ENCODE measurements at places on chromosomes 11 and 22.

- no peak for DNase-seq
These were observed 3.6 kb downstream of the C11orf68 start for GRCh38 chr11:65915101-65915820.

- DNase-seq: peak; percentile 2
These were observed 11.3 kb downstream of the IZUMO1R start for GRCh38 chr11:94315664-94316063.

DNA sequence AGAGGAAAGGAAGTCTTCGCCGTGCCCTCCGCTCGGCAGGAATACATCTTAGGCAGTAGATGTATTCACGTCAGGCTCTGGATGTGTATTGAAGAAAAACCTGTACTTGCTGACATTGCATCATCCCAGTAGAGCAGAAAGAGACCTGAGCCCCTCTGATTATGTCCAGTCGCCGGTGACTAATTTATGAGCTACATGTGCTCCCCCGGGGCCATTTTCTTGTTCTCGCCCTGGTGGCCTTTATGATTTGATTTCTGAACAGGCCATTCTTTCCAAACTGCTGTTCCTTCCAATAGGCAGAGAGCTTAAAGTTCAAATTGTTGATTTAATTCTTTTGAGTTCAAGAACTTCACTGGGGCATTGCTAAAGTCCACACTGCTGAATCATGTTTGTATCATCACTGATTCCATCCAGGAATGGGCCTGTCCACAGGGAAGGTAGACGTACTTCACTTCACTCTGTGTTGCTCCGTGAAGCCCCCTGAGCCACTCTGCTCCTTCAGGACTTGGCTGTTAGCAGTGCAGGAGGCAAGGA lies 137.3 kb upstream of the RASSF10 start:
- DNase-seq: no peak

DNA sequence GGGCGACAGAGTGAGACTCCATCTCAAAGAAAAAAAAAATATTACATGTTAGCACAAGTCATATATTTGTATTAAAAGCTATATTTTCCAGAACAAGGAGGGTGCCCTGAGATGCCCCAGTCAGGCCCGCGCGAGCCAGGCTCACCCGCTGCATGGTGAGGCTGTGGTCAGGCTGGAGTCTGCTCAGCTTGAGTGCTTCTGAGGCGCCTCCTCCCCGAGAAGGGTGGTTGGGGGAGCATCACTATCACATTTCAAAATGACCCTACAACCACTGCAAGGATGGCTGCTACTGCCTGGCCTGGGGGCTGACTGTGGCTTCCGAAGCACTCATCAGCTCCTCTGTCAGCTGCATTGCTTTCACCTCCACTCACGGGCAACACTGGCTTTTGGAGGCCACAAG lies 77.1 kb downstream of the SCUBE1 start:
- DNase-seq: no peak

- no peak for DNase-seq
These were observed 58.6 kb downstream of the APOL1 start for GRCh38 chr22:36311386-36312085.

DNA sequence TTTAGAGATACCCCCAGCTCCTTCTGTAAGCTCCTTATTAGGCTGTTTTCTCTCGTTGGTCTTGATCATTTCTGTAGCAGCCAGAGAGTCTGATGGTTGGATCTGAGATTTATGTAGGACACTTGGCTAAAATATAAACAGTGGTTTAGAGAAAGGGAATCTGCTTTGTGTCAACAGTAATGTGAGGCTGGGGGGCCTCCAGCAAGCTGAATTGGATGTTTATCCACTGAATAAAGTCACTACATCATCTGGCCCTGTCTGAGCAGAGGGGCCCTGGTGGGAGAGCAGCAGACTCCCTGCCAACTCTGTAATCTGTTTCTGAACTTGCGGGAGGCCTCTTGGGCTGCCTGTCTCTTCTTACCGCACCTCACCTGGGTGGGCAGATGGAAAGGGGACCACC lies 328.5 kb upstream of the PLET1 start:
- no peak for DNase-seq

DNA sequence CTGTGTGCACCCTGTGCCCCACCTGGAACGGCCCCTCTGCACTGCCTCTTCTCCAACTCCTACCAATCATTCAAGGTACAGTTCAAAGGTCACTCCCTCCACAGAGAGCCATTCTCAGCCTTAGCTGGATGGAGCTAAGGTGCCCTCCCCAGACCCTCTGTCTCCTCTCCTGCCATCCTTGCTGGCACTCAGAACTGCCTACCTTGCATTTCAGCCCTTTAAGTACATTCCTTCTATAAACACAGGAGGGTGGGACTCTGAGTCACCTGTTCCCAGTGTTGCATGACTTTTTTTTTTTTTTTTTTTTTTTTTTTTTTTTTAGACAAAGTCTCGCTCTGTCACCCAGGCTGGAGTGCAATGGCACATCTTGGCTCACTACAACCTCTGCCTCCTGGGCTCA lies 8.6 kb downstream of the TTLL1 start:
- no peak for DNase-seq
